ENCODE measurements at places on chromosomes 7 and 10. TPM values are rescaled to one million over a fixed set of nuclear protein-coding genes. Genes with fewer than 3 reads are reported as not detected.

PIP gene
- not detected for total RNA-seq

CNTNAP2 gene
- 0.19 TPM for total RNA-seq

EEF1AKMT2 gene
- 20.0 TPM for total RNA-seq

BMPER gene
- total RNA-seq, result 0.30 TPM

VAX1 gene
- not detected for total RNA-seq

SPACDR gene
- total RNA-seq, result 4.6 TPM

CHRM2 gene
- not detected for total RNA-seq

SLC16A12 gene
- total RNA-seq, result not detected

ASB4 gene
- total RNA-seq, result not detected

DNA sequence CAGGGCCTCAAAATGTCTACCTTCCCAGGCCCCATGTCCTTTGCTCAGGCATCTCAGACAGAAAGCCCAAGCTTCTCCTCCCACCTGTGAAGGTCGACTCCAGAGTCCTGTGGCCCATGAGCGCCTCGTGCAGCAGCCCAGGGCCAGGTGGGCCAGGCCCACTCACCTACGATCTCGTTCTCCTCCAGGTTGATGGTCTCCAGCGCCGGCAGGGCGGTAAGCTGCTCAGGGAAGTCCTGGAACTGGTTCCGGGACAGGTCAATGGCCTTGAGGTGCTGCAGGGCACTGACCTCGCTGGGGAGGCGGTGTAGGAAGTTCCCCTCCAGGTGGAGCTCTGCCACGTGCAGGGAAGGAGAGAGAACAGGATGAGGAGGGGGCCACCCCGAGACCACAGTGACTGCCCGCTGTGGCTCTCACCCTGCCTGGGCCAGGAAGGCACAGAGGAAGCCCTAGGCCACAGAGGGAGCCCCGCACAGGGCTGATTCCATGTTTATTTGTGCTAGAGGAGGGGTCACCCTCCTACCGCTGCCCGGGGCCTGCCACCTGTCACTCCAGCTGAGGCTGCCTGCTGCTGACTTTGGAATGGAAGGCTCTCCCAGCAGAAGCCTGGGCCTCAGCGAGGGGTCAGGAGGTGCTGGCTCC is 40.0 kb upstream of the NPFFR1 start:
- DNase-seq, result no peak
- peaks cover 9% of the 10 kb centered on the region for H3K4me1 ChIP-seq
- no peaks in the 10 kb centered on the region for H3K36me3 ChIP-seq
- no peak overlapping the region for H3K4me3 ChIP-seq
- no peaks in the 10 kb centered on the region for H3K27me3 ChIP-seq

GRCh38 chr10:33047655-33048054 is 89.6 kb upstream of the ITGB1 start:
- H3K4me3 ChIP-seq, result no peak overlapping the region
- peaks cover 4% of the 10 kb centered on the region for H3K4me1 ChIP-seq
- H3K27ac ChIP-seq, result no peak overlapping the region

DNA sequence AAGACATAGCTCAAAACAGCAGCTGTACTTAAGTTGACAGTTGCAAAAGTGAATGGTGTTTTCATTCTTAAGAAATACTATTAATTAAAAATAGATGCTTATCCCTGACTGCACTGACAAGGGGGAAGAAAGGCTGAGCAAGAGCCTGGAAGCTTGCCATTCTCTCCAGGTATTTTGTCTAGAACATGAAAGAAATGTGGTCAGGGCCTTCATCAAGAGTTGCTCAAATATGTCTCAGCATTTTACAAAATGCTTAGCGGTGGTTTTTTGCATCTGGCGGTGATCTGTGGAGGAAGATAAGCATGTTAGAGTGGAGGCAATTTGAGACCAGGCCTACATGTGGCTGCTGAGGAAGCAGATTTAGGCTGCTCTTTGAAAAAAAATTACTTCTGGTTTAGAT is 46.4 kb upstream of the CC2D2B start:
- no peaks in the 10 kb centered on the region for H3K36me3 ChIP-seq
- no peak overlapping the region for H3K27ac ChIP-seq
- no peak for DNase-seq

GRCh38 chr10:6141296-6142151 is 52.7 kb downstream of the RBM17 start:
- DNase-seq, result peak; percentile 28
- peak overlapping the region; percentile 46 for H3K4me3 ChIP-seq
- H3K36me3 ChIP-seq, result no peaks in the 10 kb centered on the region

DNA sequence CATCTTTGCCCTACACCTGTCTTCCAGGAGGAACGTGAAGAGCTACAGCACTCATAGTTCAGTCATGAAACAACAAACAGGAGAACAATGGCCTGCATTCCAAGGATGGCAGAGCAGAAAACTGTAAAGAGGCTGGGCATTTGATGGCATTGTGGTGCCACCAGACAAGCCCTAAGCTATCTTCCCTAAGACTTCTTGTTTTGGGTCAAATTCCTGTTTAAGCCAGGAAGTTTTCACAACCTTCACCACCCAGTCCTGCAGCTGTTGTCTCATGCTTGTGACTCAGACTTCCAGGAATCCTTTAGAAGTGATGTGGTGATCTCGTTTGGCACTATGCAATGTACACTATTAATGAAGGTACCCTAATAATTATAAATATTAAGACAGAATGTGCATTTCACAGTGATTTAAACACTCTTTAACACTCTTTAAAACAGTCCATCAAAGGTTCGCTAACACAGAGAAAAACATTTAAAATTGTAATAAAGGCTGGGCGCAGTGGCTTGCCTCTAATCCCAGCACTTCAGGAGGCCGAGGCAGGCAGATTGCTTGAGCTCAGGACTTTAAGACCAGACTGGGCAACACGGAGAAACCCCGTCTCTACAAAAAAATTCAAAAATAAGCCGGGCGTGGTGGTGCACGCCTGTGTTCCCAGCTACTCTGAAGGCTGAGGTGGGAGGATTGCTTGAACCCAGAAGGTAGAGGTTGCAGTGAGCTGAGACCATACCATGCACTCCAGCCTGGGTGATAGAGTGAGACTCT is 2.7 kb upstream of the HERPUD2 start:
- no peaks in the 10 kb centered on the region for H3K36me3 ChIP-seq
- H3K27me3 ChIP-seq, result no peaks in the 10 kb centered on the region
- no peak for DNase-seq
- no peak overlapping the region for H3K4me3 ChIP-seq
- H3K4me1 ChIP-seq, result peaks cover 15% of the 10 kb centered on the region
- H3K27ac ChIP-seq, result no peak overlapping the region

- no peaks in the 10 kb centered on the region for H3K27me3 ChIP-seq
- peaks cover 31% of the 10 kb centered on the region for H3K4me1 ChIP-seq
- H3K4me3 ChIP-seq, result peak overlapping the region; percentile 99
- H3K27ac ChIP-seq, result peak overlapping the region; percentile 86
- no peak for DNase-seq
- H3K36me3 ChIP-seq, result no peaks in the 10 kb centered on the region
These were observed 907 bp upstream of the VPS50 start for GRCh38 chr7:93231259-93231658.

DNA sequence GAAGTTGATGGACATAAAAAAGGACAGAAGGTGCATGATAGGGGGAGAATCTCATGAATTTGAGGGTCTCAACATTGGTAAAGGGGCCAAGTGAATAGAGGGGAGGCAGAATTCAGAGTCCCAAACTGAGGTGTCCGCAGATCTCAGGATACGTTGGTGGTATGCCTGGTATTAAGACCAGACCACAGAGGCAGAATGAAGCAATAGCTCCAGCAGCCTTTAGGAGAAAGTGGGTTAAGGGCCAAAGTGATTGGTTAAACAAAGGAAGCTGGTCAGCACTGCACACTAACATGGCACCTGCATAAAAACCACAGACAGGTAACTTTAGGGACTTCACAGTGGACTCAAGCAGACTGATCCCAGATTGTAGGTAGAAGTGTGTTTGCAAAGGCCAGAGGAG is 37.5 kb downstream of the MEST start:
- no peak overlapping the region for H3K27ac ChIP-seq
- H3K4me1 ChIP-seq, result no peaks in the 10 kb centered on the region
- DNase-seq, result no peak
- no peak overlapping the region for H3K4me3 ChIP-seq
- no peaks in the 10 kb centered on the region for H3K36me3 ChIP-seq

DNA sequence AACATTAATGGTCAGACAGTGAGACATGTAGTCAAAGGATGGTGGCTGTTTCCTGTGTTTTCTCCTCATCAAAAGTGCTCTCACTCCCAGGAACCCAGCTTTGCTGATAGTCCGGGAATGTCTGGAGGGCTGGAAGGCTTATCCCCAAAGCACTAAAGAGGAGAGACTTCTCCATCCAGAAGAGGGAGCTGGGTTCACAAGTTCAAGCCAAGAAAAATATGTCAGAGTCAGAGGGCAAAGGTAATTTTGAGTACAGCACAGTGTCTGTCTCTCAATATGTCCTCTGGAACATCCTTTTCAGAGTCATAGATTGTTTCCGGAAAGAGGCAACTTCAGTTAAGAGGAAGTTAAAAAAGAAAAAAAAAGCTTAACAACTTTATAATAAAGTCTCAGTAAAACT is 281.5 kb upstream of the PHYHIPL start:
- no peaks in the 10 kb centered on the region for H3K36me3 ChIP-seq
- no peak for DNase-seq
- no peaks in the 10 kb centered on the region for H3K27me3 ChIP-seq
- H3K27ac ChIP-seq, result no peak overlapping the region
- no peak overlapping the region for H3K4me3 ChIP-seq

GRCh38 chr7:12873571-12873970 is 186.1 kb downstream of the ARL4A start:
- H3K4me1 ChIP-seq, result no peaks in the 10 kb centered on the region
- no peak for DNase-seq
- H3K36me3 ChIP-seq, result no peaks in the 10 kb centered on the region

- no peaks in the 10 kb centered on the region for H3K4me1 ChIP-seq
- no peak overlapping the region for H3K4me3 ChIP-seq
- H3K27me3 ChIP-seq, result no peaks in the 10 kb centered on the region
- H3K27ac ChIP-seq, result no peak overlapping the region
- no peaks in the 10 kb centered on the region for H3K36me3 ChIP-seq
These were observed 105.7 kb downstream of the ST8SIA6 start for GRCh38 chr10:17348501-17349349.

DNA sequence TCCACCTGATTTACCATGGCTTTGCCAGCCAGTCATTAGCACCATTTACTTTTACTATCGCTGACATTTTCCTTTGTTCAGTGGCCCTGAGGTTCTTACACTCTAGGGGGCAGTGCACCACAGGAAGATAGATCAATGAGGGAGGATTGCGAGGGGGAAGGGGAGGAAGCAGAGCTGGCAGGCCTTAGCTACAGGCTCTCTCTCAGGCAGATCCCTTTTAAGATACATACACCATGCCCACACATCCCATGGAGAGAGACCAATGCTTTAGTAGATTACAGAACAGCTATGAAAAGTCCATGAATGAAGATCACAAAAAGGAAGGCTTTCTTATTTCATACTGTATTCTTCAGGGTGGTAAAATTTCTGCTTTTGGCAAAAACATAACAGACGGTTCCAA is 47.4 kb downstream of the DENND11 start:
- no peaks in the 10 kb centered on the region for H3K27me3 ChIP-seq
- no peak overlapping the region for H3K4me3 ChIP-seq
- H3K36me3 ChIP-seq, result peaks cover 10% of the 10 kb centered on the region
- H3K4me1 ChIP-seq, result no peaks in the 10 kb centered on the region

DNA sequence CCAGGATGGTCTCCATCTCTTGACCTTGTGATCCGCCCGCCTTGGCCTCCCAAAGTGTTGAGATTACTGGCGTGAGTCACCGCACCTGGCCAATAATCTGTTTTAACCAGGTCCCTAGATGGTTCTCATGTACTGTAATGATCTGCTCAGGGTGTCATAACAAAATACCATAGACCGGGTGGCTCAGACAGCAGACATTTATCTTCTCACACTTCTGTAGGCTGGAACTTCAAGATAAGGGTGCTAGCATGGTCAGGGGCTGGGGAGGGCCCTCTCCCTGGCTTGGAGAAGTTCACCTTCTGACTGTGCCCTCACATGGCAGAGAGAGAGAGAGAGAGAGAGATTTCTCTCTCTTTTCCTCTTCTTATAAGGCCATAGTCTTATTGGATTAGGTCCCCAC is 279.4 kb upstream of the LYZL1 start:
- no peaks in the 10 kb centered on the region for H3K27me3 ChIP-seq
- no peaks in the 10 kb centered on the region for H3K4me1 ChIP-seq
- no peak overlapping the region for H3K4me3 ChIP-seq
- no peak overlapping the region for H3K27ac ChIP-seq
- H3K36me3 ChIP-seq, result no peaks in the 10 kb centered on the region

DNA sequence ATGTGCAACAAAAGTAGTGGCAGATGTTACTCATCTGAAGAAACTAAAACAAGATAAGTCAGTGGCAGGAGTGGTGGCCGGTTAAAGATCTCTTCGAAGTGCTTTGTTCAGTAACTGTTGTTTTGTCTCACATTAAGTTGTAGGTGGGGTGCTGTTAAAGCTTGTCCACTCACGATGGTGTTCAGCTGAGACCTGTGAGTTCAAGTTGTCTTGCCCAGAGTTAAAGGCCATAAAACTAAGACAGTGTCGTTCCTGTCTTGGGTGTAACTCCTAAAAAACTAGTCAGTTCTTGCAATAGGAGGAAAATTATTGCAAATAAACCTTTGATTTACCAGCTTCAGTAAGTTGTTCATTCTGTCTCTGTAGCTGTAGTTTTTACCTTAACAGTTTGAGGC is 857 bp upstream of the FOXP2 start:
- H3K27me3 ChIP-seq, result no peaks in the 10 kb centered on the region
- H3K36me3 ChIP-seq, result no peaks in the 10 kb centered on the region
- DNase-seq, result no peak

GRCh38 chr10:96794836-96795733 is 37.0 kb upstream of the LCOR start:
- no peaks in the 10 kb centered on the region for H3K27me3 ChIP-seq
- H3K4me3 ChIP-seq, result no peak overlapping the region
- DNase-seq, result no peak

- H3K36me3 ChIP-seq, result no peaks in the 10 kb centered on the region
- H3K4me3 ChIP-seq, result no peak overlapping the region
- no peak for DNase-seq
- H3K27me3 ChIP-seq, result no peaks in the 10 kb centered on the region
- no peak overlapping the region for H3K27ac ChIP-seq
These were observed 102.2 kb upstream of the NANOS1 start for GRCh38 chr10:118927321-118927720.
